ENCODE measurements at places on chromosomes 11 and 22.

DNA sequence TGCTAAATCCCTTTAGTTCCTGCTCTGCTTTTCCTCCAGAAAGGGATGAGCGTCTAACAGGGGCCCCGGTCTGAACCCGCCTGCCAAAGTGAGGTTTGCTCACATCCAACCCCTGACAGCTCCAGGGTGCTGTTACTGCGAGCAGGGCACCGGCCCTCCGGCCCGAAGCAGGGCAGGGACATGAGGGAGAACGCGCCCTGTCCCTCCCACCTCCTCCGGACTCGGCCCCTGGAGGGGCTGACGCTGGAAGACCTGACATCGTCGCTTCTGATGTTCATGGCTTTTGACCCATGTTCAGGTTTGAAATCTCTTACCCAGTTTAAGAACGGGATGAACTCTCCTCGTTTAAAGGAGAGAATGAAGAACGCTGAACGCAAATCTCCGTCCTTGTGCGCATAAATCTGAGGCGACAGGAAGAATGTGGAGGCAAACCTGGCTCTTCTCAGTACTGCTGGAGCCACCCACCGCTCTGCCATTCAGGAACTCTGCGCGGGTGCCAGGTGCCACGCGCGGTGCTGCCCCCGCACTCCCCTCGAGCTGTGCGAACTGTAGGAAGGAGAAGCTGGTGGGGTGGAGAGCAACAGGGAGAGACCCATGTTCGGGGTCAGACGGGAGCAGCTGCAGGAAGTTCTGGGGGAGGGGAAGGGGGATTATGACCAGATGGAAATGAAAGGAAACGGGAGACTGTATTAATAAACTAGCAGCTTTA, 826 bp upstream of the EEF1G start:
- no peak for DNase-seq

DNA sequence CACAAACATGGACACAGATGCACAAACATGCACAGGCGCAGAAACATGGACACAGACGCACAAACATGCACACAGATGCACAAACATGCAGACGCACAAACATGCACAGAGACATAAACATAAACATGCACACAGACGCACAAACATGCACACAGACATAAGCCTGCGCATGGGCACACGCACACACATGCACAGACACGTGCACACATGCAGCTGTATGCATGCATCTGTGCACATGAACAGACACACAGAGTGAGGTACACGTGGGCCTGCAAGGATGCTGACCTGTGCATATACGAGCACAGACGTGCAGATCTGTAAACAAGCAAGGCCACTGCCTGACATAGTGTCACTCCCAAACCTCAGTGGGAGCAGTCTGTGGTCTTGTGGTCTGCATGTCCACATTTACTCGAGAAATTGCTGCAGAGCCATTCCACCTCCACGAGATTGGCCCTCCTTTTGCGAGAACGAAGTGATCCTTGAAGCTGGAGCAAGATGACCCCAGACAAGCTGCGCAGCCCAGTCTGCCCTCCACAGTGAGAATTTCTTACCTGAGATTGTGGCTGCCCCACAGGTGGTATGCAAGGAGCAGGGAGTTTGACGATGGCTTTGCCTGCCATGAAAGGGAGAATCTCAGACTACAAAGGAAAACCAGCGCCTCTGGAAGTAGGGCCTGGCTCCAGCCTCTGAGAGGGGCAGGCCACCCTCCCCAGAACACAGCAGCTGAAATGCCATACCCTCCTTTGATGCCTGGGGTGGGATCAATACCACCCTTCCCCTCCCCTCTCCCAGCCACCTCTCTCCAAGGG, 299.9 kb downstream of the BRD1 start:
- no peak for DNase-seq

DNA sequence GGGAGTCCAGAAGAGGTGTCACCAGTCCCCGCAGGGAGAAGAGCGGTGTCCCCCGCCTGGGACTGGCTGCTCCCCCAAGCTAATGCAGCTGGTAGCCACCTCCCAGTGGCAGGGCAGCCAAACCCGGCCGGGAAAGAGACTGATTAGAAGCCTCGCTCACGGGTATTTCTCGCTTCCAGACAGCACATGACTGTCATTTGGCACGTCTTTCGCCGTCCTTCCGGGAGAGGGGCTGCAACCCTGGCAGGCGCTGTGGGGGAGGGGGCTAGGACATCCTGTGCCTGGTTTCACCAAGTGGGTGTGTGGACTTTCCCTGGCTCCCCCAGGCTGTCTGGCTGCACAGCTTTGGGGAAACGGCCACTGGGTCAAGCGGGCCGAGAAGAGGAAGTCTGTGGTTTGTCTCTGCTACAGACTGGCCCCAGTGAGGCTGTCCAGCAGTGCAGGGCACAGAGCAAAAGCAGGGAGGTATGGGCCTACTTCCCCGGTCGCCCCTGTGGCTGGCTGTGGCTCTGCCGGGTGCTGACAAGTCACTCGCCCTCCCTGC, 3.8 kb downstream of the CD81 start:
- DNase-seq = no peak

GRCh38 chr11:29271616-29272015, 745.2 kb downstream of the KCNA4 start:
- no peak for DNase-seq

DNA sequence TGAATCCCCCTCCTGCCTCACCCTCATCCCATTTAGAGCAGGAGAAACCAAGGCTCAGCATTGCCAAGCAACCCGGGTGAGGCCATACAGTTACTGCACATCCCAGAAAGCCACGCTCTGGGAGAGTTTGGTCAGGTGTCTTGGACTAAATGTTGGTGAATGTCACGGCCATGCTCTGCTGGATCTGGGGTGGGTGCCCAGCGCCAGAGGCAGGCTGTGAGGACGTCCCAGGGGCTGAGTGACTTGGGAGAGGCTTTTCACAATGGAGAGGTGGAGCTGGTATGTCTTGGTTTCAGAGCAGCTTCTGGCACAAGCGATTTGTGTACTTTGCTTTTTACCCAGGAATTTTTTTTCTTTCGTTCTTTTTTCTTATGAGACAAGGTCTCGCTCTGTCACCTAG, 6.6 kb downstream of the SERHL2 start:
- no peak for DNase-seq

DNA sequence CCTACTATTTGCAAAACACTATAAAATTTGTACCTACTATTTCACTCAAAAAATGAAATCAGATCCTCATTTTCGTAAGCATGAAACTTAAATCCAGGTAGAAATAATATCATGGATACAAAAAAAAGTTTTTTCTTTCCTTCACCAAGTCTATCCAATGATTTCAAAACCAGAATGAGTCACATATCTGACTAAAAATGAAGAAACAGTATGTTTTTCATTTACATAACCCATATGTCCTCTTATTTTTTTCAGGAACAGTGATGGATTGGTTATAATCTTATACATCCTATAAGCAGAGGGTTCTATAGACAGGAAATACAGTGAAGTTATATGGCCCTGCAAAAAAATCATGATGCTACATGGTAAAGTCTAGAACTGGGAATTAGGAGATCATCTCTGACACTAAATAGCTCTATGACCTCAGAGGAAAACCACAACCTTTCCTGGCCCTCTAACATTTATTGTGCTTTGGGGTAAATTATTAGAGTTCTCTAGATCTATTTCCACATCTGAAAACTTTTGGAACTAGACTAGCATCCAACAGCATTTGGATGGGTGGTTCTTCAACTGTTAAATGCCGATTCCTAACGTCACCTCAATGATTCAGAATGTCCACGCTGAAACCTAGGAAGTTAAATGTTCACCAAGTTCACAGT, 10.9 kb downstream of the MTMR2 start:
- DNase-seq = no peak

- no peak for DNase-seq
Observed at GRCh38 chr11:36361901-36362391, 65.9 kb downstream of the PRR5L start.

DNA sequence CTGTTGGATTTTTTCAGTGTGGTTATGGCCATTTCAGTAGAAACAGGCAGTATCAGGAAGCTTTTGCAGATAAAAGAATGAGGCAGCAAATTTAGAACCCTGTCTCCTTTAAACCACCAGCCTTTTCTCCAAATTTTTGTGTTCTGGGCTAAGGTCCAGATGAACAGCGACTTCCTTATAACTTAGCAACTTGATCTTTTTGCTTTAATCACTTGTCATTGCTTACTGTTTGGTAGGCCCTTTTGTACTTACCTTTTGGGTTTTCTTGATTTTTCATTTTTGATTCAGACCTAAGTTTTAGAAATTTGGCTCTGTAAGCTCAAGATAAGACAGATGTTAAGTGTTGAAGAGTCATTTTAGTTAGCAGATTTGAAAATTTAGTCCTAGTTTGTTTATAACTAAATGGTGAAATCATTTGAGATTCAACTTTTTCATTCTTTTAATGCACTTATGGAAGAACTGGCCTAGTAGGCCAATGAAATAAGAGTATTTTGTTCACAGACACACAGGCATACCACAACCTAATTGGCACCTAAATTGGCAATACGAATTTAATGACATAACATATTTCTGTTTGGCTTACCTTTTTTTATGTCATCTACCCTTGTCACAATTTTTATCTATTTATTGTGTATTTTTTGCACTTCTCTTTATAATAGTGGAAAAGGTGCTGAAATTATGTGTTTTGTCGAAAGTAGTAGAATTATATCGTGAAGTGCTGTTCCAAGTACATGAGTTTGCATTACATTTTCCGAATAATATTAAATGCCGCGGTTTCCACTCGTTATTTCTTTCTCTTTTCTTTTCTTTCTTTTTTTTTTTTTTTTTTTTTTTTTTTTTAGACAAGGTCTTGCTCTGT, 2.1 kb downstream of the RTN3 start:
- DNase-seq = no peak

DNA sequence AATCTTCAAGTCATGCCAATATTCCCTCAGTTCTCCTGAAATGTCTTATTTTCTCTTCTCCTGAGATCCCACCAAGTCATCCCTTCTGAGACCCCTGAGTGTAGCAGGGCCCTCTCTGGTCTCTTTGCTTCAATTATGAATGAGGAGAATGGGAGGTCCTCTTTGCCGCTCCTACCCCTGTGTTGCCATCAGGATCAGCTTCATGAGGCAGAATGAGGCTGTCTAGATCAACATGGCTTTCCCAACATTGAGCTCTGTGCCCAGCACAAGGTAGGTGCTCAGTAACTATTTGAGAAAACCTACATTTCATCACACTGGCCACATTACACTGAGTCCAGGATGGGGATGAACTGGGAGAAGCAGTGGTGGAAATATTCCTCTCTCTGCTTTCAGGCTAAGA, 107.2 kb downstream of the ZNF280B start:
- DNase-seq = no peak

GRCh38 chr11:101738452-101738851, 154.6 kb upstream of the TRPC6 start:
- DNase-seq = no peak

DNA sequence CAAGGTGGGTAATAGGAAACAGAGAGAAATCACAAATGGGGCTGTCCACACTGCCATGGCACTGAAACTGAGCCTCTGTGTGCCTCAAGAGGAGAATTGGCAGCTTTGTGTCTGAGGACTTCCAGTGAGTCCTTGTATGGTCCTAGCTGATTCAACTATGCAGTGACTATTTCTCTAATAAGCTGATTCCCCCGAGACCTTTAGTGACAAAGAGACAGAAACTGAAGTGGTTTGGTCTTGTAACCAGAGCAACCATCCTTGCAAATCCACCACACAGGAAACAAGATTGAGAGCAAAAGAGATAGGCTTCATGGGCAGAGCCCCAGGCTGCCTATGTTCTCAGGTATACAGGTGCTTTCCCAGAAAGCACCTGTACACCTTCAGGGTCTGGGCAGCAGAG, 1038.5 kb downstream of the NTM start:
- DNase-seq = no peak

GRCh38 chr11:110855191-110855590, 143.0 kb upstream of the ARHGAP20 start:
- no peak for DNase-seq

GRCh38 chr11:110728476-110728875, 16.2 kb upstream of the ARHGAP20 start:
- no peak for DNase-seq

DNA sequence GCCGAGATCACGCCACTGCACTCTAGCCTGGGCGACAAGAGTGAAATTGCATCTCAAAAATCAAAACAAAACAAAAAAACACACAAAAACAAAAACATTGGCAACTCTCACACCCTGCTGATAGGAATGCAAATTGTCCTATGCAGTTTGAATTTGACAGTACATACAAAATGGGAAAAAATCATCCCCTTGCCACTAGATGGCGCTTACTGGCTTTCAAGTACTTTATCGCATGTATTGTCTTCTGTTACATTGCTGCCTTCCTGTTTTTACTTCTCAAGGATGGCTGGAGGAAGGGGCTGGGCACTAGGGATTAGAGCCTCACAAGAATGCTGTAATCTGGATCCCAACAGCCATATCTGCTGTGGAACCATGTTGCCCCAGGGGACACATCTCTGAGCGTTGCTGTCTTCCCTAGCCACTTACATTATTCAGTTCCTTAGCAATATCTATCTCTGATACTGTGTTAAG, 59.4 kb upstream of the A4GALT start:
- DNase-seq = no peak

DNA sequence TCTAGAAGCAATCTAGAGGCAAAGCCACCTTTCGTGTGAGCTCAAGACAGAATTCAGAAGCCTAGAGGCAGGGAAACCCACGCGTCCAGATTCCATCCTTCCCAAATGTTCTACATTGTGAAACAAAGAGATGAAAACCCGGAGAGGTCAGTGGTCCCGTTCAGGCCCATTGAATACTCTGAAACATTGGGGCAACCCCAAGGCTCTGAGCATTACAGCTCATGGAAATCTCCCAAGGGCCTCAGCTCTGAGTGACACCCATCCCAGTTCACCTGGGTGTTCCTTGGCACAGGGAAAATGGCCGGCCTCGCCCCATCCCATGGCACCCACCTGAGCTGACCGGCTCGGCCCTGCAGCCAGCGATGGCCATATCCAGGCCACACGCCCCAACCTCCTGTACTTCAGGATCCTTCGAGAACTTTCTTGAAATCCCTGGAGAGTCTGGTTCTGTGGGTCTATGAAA, 128.6 kb upstream of the FGF3 start:
- DNase-seq = no peak

GRCh38 chr11:92384802-92385201, 160.2 kb downstream of the FAT3 start:
- no peak for DNase-seq

DNA sequence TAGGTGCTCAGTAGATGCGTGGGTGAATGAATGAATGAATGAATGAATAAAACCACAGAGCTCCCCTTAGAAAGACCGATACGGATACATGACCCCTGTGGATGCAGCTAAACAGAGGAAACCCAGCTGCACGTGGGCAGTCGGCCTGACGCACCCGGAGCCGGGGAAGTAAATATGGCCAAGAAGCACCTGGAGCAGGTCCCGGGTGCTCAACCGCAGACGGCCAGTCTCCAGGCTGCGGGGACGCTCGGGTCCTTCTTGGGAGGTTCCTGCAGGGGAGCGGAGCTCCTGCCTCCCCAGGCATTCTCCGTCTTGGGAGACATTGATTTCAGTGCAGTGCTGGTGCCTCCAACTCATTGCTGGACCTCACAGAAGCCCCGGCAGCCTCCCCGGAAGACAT, 11.7 kb upstream of the TPCN2 start:
- no peak for DNase-seq

- no peak for DNase-seq
Observed at GRCh38 chr11:64297699-64298358, 2.3 kb upstream of the CATSPERZ start.

Data from activated naive CD8-positive, alpha-beta T cell treated with anti-CD3 and anti-CD28 coated beads, Interleukin-2, amount 50 U/mL, for 16 hours (primary cell).